C1 segment of cervical spinal cord (tissue), 14 donors: ENCODE measurements at places on chromosomes 2 and 18.

GRCh38 chr2:8268172-8268783 is 413.6 kb upstream of the ID2 start:
- no peak for DNase-seq

DNA sequence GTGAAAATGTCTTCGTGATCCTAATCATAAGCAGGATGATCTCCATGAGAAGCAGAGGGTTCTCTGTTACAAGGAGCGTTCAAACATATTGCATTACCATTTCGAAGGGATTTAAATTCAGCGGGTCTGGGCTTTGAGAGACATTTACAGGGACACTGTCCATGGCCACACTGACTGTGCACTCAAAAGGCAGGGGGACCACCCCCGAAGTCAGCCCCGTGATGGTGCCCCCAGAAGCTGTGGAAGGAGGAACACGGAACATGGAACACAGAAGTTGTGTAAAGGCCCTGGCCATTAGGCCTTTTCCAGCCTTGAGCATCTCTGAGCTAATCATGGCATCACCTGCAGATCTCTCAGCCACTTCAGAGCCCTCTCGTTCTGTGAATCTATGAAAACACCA is 268.4 kb upstream of the MYT1L start:
- no peak for DNase-seq

- no peak for DNase-seq
Measured at GRCh38 chr2:38174646-38175423, 98.9 kb upstream of the CYP1B1 start.

DNA sequence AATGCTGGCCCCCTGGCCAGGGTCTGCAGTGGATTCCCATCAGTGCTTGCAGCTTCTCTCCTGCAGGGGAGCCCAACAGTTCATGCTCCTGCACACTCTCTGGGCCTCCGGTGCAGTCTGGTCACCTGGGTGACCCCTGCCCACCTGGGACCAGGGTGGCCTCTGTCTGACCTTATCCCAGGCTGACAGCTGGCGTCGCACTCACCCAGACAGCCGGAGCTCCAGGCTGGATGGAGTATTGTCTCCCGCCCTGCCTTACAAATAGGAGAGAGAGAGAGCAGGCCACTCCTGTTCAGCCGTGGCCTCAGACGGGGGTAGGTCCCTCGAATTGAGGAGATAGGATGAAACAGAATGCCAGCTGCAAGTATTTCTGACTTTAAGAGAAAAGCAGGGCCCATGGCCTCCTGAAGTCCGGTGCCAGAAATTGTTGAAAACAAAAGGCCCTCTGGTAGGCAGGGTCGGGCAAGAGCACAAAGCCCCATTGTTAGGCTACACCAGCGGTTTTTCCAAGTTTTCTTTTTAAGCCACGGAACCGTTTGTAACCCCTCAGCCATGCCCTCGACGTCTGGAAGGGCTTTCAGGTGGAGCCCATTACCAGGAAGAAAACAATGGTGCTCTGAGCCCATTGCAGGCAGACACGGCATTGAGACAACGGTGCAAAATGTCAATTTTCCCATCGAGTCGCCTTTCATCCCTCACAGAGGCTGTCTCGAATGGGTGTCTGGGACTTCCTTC is 258.4 kb downstream of the BCL11A start:
- no peak for DNase-seq

DNA sequence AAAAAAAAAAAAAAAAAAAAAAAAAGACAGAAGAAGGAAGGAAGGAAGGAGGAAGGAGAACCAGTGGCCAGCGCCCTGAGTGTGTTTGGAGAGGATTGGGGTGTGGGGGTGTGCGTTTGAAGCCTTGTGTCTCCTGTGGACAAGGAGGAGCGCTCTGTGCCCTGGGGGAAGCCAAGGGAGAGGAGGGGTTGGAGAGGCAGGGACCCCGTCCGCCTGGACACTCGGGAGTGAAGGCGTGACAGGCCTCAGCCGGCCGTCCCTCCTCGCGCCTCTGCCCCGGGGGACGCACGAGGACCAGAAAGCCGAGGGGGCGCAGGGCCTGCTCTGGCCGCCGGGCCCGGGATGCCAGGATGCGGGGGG is 44.9 kb downstream of the SERTAD2 start:
- no peak for DNase-seq

GRCh38 chr2:221514305-221515040 is 57.6 kb downstream of the EPHA4 start:
- DNase-seq: no peak

DNA sequence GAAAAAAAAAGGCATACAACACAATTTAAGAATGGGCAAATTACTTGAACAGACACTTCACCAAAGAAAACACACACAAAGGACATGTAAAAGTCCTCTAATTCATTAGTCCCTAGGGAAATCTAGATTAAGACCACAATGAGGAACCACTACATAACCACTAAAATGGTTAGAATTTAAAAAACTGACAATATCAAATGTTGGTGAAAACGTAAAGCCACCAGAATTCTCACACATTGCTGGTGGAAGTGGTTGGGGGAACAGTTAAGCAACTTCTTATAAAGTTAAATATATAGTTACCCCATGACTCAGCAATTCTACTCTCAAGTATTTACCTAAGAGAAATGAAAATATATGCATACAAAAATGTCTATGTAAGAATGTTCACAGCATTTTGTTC is 11.8 kb downstream of the RTN4 start:
- no peak for DNase-seq

DNA sequence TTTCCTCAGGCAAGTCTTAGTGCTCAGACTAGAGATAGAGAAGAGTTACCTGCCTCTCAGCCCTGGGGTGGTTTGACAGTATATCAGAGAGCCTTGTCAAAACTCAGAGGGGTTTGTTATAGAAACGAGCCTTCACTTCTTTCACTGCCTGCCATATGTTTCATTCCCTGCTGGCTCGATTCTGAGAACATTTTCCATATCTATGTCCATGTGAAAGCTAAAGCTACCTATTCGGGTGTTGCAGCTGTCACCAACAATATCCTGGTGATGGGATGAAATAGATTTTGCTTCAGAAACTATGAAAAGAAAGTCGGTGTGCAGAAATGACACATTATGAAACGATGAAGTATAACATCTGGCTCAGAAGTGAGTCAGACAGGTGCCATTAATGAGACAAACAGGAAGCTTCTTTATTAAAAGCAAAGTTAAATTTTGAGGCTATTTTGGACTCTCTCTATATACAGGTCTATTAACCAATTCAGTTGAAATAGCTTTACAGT is 56.1 kb upstream of the TANK start:
- DNase-seq: no peak

DNA sequence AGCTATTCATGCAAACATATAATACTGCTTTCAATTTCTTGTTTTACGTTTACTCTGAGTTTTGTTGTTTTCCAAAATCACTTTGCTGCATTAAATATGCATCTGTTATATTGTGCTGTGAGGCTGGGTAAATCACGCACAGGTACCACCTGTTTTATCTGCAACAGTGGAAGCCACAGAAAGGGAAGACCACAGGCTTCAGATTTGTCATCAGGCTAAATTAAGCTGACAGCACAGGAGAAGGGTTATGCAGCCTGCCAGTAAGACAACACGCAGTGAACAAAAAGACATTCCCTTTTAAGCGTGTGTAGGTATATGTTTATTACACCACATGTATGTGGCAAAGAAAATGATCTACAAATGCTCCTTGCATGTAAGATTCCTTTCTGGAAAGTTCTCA is 38.2 kb downstream of the ZNF516 start:
- DNase-seq: no peak

GRCh38 chr2:32061973-32062861 is 1.1 kb upstream of the SPAST start:
- no peak for DNase-seq

GRCh38 chr2:66031236-66031635 is 403.7 kb upstream of the MEIS1 start:
- no peak for DNase-seq

- DNase-seq: no peak
Measured at GRCh38 chr2:16348821-16349515, 316.7 kb downstream of the CYRIA start.
